ENCODE measurements at places on chromosomes 2 and 18.

DNA sequence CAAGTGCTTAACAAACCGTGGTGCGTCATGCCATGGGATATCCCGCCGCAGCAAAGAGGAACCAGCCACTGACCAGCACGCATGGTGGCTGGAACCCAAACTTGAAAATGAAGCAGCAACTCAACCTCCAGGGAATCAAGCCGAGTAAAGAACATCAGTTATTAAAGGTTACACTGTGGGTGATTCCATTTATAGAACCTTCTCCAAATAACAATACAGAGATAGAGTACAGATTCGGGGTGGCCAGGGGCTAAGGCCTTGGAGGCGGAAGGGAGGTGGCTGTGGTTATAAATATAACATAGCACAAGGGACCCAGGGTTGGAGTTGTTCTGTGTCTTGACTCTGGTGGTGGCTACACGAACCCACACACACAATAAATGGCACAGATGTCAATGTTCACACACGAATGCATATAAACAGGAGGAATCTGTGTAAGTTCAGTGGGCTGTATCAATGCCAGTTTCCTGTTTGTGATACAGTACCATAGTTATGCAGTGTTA, 123.1 kb downstream of the EIPR1 start:
- DNase-seq: no peak

DNA sequence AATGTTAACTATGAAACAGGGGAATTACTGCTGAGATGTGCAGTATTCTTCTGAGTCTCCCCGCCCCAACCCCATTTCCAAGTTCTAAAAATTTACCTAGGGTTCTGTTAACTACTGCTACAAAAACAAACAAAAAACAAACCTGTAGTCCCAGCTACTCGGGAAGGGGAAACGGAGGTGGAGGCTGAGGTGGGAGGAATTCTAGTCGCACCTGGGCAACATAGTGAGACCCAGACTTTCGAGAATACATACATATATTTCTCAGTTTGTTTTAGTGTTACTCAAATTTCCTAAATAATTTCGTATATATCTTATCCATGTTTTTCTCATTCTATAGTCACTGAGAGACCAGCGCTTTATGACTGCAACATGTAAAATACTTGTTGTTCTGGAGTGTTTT, 989 bp downstream of the STAM2 start:
- no peak for DNase-seq

DNA sequence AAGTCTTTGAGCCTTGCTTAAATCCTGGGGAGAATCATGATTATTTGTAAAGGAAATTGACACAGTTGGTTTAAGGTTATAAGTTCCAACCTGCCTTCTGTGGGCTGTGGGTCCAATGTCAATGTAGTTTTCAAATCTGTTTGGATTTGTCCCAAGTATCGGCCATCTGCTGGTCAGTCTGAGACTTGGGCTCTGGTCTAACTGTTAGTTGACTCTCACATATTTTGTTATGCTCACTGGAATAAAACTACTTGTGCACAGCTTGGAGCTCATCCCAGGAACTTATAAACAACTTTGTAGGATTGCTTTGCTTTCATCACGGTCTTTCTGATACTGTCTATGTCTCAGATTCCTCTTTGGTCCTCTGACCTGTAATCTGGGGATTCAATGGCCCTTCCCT, 1026.2 kb upstream of the ZEB2 start:
- DNase-seq: no peak

DNA sequence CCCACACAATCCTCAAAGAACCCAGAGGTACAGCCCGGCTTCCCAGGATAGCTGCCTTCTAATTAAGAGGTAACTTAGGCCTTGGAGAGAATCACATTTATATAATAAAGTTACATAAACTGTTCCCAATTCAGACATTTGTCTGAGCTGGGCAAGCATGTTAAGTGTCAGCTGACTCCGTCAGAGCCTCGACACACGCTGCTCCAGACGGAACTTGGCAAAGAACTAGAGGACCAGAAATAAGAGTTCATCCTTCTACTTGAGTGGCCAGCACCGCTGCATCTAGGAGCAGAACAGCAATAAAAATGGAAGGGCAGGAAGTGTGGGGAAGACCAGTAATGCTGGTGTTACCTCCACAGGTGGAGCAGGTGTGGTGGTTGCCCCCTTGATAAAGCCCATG, 80.5 kb downstream of the MYO5B start:
- DNase-seq: no peak

- DNase-seq: no peak
Measured at GRCh38 chr2:174350018-174350417, 15.3 kb downstream of the SP9 start.

- DNase-seq: no peak
Measured at GRCh38 chr18:36441426-36442240, 144.1 kb downstream of the FHOD3 start.

GRCh38 chr2:76128622-76129021, 417.9 kb upstream of the GCFC2 start:
- peak; percentile 18 for DNase-seq

DNA sequence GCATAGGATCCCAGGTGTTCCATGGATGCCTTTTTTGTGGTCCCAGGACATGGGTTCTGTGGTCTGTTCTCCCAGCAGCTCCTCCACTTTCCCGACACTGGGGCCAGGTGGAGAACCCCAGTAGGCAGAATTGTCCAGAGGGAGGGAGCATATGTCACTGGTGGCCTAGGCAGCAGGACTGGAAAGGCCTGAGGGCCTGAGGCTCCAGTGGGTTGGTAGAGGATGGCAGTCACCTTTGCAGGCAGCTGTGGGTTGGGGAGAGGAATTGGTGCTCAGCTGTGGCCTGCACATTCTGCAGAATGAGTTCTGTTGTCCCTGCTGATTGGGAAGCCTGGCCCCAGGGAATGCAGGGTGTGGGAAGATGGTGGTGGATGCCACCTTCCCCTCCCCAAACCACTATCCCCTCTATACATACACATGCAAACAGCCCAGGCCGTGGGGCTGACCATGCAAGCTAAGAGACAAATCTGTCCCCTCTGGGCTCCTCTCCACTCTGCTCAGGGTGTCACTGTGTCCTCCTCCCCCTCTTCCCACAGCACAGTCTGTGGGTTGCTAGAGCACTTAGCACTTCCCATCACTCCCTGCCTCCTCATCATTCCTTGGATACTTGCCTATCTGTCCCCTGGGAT, 11.4 kb downstream of the CTIF start:
- no peak for DNase-seq

DNA sequence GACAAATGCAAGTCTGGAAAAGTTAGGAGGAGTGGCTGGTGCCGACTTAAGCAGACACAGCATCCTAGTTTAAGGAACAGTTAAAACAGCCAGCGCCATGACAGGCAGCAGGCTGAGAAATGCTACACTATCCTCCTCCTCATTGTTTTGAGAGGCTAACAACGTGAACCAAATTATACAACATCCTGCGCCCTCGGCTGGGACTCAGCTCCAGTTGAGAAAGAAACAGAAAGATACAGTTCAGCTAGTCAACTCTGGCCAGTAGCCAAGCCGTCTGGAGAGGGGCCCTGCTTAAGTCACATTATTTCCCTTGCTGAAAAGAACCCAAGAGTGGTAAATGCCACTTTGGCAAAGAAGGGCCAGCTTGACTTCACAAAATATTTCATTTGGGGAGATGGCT, 90.2 kb downstream of the BCL11A start:
- peak; percentile 80 for DNase-seq

- no peak for DNase-seq
Measured at GRCh38 chr2:239240414-239240881, 160.4 kb downstream of the HDAC4 start.

DNA sequence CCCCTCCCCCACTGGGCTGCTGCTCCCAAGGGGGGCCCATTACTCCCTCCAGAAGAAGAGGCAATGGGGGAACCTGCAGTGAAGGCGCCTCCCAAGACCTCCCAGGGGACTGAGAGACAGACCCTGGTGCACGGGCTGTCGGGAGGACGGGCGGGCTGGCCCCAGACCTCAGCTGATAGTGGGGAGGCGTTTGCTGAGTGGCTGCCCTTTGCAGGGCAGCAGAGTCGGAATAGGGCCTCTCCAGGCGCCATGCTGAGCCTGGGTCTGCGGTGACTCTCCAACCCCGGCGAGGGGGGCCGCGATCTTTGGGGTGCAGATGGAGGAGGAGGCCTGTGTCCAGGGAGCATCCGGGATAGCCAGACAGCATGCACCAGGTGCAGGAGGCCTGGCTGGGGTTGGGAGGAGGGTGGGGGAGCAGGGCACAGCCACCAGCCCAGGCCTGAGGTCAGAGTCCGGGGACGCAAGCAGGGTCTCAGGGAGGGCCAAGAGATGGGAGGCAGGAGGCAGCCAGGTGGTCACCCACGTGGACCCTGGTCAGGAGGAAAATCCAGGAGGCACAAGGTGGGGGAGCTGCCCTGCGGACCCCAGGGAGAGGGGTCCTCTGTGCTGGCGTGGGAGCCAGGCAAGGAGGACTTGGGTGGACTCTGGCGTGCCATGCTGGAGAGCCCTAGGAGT, 11.0 kb downstream of the CROCC2 start:
- DNase-seq: no peak

DNA sequence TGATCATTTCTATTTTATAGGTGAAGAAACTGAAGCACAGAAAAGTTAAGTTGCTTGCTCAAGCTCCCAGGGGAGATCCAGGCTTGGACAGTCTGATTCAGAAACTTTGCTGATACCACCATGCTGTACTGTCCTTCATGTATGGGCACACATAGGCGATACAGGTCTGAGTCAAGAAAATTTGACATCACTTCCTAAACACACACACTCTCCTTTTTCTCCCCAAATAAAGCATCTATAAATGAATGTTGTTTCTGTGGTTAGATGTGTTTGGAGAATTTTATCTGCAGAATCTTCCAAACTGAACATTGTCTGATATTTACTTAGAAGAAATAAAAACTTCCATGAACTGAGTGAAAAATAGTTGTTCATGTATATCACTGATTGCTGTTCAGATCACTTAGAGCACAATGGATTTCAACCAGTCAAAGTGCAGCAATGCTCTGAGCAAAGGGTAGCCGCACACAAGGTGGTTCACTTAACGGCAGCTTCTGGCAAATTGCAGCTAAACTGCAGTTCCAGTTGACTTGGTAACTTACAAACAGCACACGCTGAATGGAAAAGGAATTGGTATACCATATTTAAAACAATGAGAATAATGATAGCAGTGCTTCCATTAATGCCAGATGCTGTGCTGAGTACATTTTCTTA, 10.0 kb upstream of the AGFG1 start:
- no peak for DNase-seq

GRCh38 chr18:62379051-62379450, 53.9 kb downstream of the TNFRSF11A start:
- no peak for DNase-seq
